B cell (primary cell): ENCODE measurements at places on chromosomes 4 and X. TPM values are rescaled to one million over a fixed set of nuclear protein-coding genes. Genes with fewer than 3 reads are reported as not detected.

The HS6ST2 gene
- total RNA-seq = not detected in 2 replicates

DNA sequence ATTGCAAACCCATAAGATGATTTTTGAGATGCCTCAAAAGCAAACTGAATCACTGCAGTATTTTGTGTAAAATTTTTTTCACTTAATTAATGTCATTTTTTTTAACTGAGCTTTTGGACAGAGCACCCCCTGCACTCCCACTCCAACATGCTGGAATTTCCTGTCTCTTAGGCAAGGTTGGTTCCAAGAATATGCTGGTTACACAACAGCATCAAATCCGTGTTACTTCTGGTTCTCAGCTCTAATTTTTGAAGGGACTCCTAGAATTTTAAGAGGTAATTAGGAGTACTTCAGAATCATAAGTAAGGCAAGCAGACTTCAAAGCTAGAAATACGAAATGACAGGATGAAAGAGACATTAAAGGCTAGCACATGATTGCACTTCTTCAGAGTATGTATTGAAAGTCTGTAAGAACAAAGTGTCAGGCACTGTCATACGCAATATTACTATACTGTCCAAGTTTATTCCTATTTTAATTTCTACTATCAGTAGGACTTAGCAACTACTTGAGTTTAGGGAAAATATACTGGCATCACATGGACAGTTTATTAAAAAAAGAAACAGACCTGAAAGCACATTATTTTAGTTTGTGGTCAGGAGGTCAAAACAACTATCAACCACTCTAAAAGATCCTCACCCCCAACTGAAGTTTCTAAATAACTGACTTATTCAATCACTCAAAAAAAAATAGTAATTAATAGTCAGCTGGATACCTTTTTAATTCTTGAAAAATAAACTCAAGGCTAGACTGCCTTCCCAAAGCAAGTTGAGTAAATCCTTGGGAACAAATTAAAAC is 1.6 kb upstream of the JCHAIN start:
- no peaks in the 10 kb centered on the region for H3K27me3 ChIP-seq
- no peak for DNase-seq
- no peak overlapping the region for H3K4me3 ChIP-seq
- peaks cover 43% of the 10 kb centered on the region for H3K4me1 ChIP-seq

- no peak overlapping the region for H3K4me3 ChIP-seq
- no peak for DNase-seq
- no peaks in the 10 kb centered on the region for H3K4me1 ChIP-seq
- H3K27ac ChIP-seq = no peak overlapping the region
- H3K36me3 ChIP-seq = no peaks in the 10 kb centered on the region
- H3K27me3 ChIP-seq = no peaks in the 10 kb centered on the region
Observed at GRCh38 chrX:107102980-107103379, 15.6 kb downstream of the RBM41 start.

GRCh38 chrX:57232658-57233360 is 53.7 kb upstream of the FAAH2 start:
- no peaks in the 10 kb centered on the region for H3K27me3 ChIP-seq
- no peaks in the 10 kb centered on the region for H3K4me1 ChIP-seq
- H3K4me3 ChIP-seq = no peak overlapping the region
- no peak for DNase-seq

GRCh38 chrX:78725287-78725686 is 22.2 kb upstream of the LPAR4 start:
- H3K27ac ChIP-seq = no peak overlapping the region
- H3K4me3 ChIP-seq = no peak overlapping the region
- no peaks in the 10 kb centered on the region for H3K36me3 ChIP-seq
- peak; percentile 7 for DNase-seq

DNA sequence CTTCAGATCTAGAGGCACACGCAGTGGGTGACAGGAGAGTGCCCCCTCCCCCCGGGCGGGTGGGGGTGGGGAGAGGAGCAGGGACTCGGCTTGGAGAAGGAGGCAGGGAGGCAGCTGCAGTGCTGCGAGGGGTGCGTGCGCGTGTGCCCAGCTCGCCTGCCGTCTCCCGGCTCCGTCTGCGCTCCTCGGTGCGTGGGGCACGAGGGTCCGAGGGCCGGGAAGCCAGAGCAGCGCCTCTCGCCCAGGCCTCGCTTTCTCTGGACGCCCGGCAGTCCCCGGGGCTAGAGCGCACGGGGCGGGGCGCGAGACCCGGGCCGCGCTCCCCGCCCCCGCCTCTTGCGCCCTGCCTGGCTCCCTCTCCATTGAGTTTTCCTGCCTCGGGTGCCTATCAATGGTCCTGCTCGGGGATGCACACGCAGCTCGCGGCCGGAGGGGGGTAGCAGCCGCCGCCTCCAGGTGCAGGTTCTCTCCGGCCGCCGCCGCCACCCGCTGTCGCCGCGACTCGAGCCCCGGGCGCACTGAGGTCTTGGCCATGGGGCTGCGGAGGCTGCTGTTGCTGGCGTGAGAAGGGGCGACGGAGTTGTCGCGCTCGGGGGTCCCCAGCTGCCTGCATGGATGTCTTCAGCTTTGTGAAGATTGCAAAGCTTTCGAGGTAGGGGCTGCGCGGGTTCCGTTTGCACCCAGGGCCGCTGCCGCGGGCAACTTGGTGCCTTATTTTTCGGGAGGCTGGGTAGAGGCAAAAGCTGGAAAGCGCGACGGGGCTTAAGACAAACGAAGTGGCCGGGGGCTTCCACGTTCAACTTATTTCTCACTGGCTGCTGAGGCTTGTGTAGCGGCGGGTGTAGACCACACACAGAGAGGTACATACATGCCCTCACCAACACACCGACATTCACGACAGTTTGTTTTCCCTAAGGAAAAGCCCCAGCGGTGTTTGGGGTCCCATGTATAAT is at the start of gene FRMPD4:
TSS of gene FRMPD4 (plus strand) at position 113 of the 953 bp plus-strand sequence. CDS start at position 612, 499 bp downstream.
- no peaks in the 10 kb centered on the region for H3K36me3 ChIP-seq
- H3K27me3 ChIP-seq = no peaks in the 10 kb centered on the region
- no peaks in the 10 kb centered on the region for H3K4me1 ChIP-seq
- no peak within 1 kb of the TSS for H3K4me3 ChIP-seq
